ENCODE measurements at places on chromosomes 3 and 15.

DNA sequence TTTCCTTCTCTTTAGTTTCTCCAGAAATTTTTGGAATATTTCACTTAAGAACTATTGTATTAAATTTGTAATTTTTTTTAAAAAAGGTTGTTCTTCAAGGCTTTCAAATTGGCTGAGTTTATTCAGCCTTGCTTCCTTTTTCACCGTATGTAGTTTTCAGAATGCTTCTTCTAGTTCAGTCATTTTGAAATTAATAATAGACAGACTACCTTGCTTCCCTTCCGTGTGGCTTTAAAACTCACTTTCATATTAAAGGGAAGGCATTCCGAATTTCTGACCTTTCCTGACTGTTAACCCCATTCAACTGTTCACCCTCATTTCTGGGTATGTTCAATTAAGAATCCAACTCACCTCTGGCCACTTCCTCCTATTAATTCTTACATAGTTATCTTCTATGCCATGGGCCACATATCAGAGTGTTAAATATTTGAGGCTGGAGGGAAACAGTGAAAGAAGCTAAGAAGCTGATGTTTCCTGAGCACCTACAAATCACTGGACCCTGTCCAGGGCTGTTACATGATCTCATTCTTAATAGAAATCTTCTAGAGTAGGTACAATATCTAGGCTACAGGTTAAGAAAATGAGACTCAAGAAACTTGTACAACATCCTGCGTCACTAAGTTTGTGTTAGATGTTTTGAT is 237.5 kb downstream of the P3H2 start:
- no peaks in the 10 kb centered on the region for H3K4me1 ChIP-seq
- no peak for DNase-seq
- no peaks in the 10 kb centered on the region for H3K27me3 ChIP-seq

GRCh38 chr15:99244306-99244705 is 5.1 kb downstream of the TTC23 start:
- H3K36me3 ChIP-seq: no peaks in the 10 kb centered on the region
- H3K27me3 ChIP-seq: peaks cover 3% of the 10 kb centered on the region
- H3K4me1 ChIP-seq: peaks cover 6% of the 10 kb centered on the region
- no peak overlapping the region for H3K27ac ChIP-seq
- no peak overlapping the region for H3K4me3 ChIP-seq

DNA sequence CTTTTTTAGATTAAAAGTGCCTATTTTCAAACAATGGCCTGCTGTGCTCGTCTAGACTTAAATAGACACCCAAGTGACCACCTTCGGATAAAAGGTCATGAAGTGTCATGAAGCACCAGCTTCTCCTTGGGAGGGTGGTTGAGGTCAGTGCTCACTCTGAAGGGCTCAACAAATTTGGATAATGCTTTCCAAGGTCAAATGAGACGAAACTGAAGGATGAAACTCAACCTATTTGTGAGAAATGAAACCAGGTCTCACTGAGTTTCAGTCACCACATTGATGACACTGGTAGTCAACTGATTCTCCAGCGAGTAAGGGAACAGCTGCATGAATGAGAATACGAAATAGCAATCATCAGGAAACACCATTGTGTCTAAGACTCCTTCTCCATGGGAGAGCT is 852.6 kb downstream of the NTRK3 start:
- H3K27ac ChIP-seq: no peak overlapping the region
- H3K4me1 ChIP-seq: no peaks in the 10 kb centered on the region
- no peak for DNase-seq
- no peaks in the 10 kb centered on the region for H3K27me3 ChIP-seq
- H3K36me3 ChIP-seq: no peaks in the 10 kb centered on the region
- no peak overlapping the region for H3K4me3 ChIP-seq

DNA sequence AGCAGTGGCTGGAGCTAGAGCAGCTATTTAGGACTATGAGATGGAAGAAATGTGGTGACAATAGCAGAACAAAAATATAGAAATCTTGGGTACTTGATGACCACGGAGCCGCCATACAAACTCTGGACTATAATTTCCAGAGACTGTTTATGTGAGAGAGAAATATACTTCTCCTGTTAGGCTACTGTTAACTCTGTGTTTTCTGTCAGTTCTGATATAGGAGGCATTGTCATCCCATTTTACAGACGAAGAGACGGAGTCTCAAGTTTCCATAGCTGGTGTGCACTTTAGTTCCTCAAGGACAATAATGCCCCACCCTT is 22.8 kb upstream of the RFTN1 start:
- H3K27ac ChIP-seq: no peak overlapping the region
- no peak for DNase-seq
- H3K27me3 ChIP-seq: peaks cover 47% of the 10 kb centered on the region
- H3K4me1 ChIP-seq: no peaks in the 10 kb centered on the region

- DNase-seq: no peak
- H3K27me3 ChIP-seq: no peaks in the 10 kb centered on the region
- no peak overlapping the region for H3K4me3 ChIP-seq
- H3K36me3 ChIP-seq: no peaks in the 10 kb centered on the region
Observed at GRCh38 chr3:178494386-178494785, 41.9 kb upstream of the KCNMB2 start.

DNA sequence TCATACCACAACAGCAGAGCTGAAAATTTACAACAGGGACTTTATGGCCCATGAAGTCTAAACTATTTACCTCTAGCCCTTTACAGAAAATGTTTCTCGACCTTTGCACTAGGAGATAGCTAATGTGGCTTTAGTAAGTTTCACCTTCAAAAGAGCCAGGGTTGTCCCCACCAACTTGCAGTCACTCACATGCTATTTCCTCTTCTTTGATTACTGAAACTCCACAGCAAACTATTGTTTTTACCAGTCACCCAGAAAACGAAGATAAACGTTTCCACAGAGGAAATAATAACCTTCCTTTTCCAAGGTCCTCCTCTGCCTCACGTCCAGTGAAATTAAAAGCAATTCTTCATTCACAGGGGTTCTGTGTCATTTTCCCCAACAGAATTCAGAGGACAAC is 48.2 kb downstream of the WWTR1 start:
- peaks cover 5% of the 10 kb centered on the region for H3K4me1 ChIP-seq
- no peaks in the 10 kb centered on the region for H3K36me3 ChIP-seq
- no peak overlapping the region for H3K27ac ChIP-seq
- no peak overlapping the region for H3K4me3 ChIP-seq
- no peak for DNase-seq
- peaks cover 9% of the 10 kb centered on the region for H3K27me3 ChIP-seq

DNA sequence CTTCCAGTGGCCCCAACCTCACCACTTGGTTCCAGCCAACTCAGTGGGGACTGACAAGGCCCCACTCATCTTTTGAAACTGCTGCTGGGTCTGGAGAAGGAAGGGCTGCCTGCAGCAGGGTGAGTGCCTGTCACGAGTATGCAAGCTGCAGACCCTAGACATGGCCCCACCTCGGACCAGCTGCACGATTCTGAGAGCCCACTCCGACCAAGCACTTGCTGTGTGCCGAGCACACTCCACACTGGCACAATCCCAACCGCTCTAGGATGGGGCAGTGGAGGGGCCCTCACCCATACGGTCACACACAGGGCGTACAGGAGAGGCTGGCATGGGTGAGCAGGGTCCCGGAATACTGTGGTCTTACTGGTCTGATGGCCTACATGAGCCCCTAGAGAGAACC is 8.0 kb upstream of the PLXND1 start:
- DNase-seq: no peak
- H3K27me3 ChIP-seq: peaks cover 3% of the 10 kb centered on the region
- peaks cover 9% of the 10 kb centered on the region for H3K4me1 ChIP-seq

GRCh38 chr3:133475245-133476010 is 75.6 kb downstream of the BFSP2 start:
- H3K27me3 ChIP-seq: no peaks in the 10 kb centered on the region
- no peak overlapping the region for H3K4me3 ChIP-seq
- DNase-seq: no peak
- peak overlapping the region; percentile 64 for H3K27ac ChIP-seq
- H3K4me1 ChIP-seq: peaks cover 29% of the 10 kb centered on the region
- H3K36me3 ChIP-seq: no peaks in the 10 kb centered on the region

DNA sequence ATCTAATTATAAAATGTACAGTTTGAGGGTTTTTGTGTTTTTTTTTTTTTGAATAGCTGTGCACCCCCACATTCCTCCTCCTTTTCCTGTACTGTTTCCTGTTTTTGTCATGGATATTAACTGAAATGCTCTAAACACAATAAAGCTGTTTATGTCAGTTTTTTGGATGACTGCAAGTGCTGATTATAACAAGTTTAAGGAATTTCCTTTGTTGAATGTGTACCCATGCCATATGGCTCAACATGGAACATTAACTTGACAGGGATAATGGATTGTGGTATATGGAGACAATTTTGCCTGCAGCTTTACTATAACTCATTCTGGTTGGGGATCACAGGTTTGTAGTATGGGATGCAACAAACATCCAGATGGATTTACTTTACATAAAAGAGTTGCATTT is 216.4 kb downstream of the TCF12 start:
- peaks cover 3% of the 10 kb centered on the region for H3K36me3 ChIP-seq
- no peak for DNase-seq
- no peak overlapping the region for H3K27ac ChIP-seq
- no peaks in the 10 kb centered on the region for H3K27me3 ChIP-seq
- no peak overlapping the region for H3K4me3 ChIP-seq

- peaks cover 13% of the 10 kb centered on the region for H3K4me1 ChIP-seq
- peak overlapping the region; percentile 59 for H3K27ac ChIP-seq
- DNase-seq: peak; percentile 41
- H3K27me3 ChIP-seq: peaks cover 15% of the 10 kb centered on the region
- peaks cover 2% of the 10 kb centered on the region for H3K36me3 ChIP-seq
Observed at GRCh38 chr3:38454178-38454883, 641 bp downstream of the ACVR2B start.

- H3K4me3 ChIP-seq: no peak overlapping the region
- peaks cover 41% of the 10 kb centered on the region for H3K27me3 ChIP-seq
- H3K27ac ChIP-seq: no peak overlapping the region
- no peak for DNase-seq
- H3K4me1 ChIP-seq: no peaks in the 10 kb centered on the region
Observed at GRCh38 chr3:187262360-187262759, 29.2 kb downstream of the MASP1 start.

DNA sequence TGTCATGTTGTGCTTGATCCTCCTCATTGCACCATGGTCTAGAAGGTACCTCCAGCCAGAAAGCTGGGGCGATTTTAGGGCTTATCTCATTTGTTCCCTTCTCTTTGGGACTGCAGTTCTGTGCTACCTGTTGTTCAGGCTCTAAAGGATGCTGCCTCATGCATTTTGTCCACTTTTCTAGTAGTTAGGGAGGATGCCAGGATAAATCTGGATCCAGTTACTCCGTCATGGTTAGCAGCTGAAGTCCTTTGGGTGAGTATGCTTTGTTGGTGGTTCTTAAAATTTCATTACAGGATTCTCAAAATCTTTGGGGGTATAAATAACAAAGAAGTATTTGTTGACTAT is 8.9 kb downstream of the AKAP13 start:
- peaks cover 29% of the 10 kb centered on the region for H3K36me3 ChIP-seq
- peaks cover 27% of the 10 kb centered on the region for H3K4me1 ChIP-seq
- DNase-seq: no peak
- H3K4me3 ChIP-seq: no peak overlapping the region
- no peak overlapping the region for H3K27ac ChIP-seq
- no peaks in the 10 kb centered on the region for H3K27me3 ChIP-seq

DNA sequence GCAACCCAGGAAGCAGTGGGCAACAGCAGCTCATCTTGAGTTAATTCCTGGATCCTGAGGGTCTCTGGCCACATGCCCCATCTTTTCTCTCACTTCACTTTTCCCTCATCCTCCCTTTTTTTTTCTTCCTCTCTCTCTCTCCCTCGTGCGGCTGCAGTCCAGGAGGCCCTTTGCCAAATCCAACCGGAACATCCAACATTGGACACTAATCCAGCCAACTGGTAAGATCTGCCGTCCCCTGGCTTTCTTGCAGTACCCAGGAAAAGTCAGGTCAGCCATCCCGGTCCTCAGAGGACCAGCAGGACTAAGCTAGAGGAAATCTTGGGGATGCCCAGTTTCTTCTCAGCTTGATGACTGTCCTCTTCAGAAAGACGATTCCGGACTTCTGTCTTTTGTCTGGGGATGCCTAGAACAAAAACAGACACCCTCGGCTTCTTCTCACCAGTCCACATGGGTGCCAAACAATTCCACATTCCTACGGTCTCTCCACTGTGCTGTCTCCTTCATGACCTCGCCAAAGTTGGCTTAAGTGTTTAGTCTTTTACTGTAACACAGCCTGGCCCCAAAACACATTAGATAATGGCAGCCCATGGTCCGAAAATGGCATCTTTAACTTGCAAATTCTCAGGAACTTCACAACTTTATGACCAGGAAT is 115.6 kb downstream of the GSK3B start:
- no peak overlapping the region for H3K4me3 ChIP-seq
- no peaks in the 10 kb centered on the region for H3K4me1 ChIP-seq
- peaks cover 28% of the 10 kb centered on the region for H3K36me3 ChIP-seq

GRCh38 chr3:78260388-78260787 is 1220.5 kb downstream of the ROBO2 start:
- no peak for DNase-seq
- H3K36me3 ChIP-seq: no peaks in the 10 kb centered on the region
- H3K4me3 ChIP-seq: no peak overlapping the region
- H3K27ac ChIP-seq: no peak overlapping the region
- no peaks in the 10 kb centered on the region for H3K4me1 ChIP-seq

DNA sequence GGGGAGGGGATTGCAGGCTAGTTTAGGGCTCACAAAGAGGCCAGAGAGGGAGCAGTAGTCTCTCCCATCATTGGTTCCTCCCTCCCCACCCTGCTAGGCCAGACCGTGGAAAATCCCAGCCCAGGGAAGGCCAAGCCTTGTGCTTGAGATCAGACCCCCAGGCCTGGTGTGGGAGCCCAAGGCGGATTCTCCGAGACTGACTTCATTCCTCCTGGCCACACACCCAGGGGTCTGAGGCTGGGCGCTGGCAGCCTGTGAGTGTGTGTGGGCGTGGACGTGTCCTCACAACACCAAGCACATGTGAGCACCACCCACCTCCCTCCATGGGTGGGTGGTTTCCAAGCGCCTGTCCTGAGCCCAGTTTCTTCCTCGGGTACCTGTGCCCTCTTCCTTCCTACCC is 4.1 kb downstream of the LOXL1 start:
- H3K27me3 ChIP-seq: no peaks in the 10 kb centered on the region
- H3K4me3 ChIP-seq: no peak overlapping the region
- H3K4me1 ChIP-seq: peaks cover 58% of the 10 kb centered on the region
- no peak for DNase-seq
- H3K27ac ChIP-seq: peak overlapping the region; percentile 80

GRCh38 chr3:42778644-42779043 is 5.6 kb upstream of the CCDC13 start:
- H3K27ac ChIP-seq: no peak overlapping the region
- H3K4me3 ChIP-seq: no peak overlapping the region
- H3K4me1 ChIP-seq: peaks cover 2% of the 10 kb centered on the region

DNA sequence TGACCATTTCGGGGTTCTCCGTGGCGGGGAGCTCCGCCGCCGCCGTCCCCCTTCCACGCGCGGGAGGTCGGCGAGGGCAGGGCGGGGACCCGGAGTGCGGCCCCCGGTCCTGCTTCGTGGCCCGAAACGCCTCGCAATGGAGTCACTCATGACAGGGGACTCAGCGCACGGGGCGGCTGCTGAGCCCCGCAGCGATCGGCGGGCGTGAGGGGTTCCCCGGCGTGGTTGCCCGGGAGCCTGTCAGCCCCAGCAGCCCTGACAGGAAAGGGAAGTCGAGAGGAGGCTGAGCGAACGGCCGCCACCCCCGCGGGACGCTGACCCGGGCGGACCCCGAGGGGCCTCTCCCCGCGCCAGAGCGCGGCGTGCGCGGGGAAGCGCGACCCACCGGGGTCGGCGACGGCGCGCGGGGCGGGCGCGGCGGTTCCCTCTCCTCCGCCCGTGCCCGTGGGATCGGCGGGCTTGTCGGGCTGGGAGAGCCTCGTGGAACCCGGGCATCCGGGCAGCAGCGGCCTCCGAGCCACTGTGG is 564 bp upstream of the PIGZ start:
- H3K4me3 ChIP-seq: peak overlapping the region; percentile 81
- H3K4me1 ChIP-seq: peaks cover 12% of the 10 kb centered on the region
- peaks cover 11% of the 10 kb centered on the region for H3K27me3 ChIP-seq
- H3K36me3 ChIP-seq: peaks cover 12% of the 10 kb centered on the region
- no peak overlapping the region for H3K27ac ChIP-seq
